NCI-H1417 treated with DMSO at 0.1 percent for 48 hours (cell line): ENCODE measurements at places on chromosomes 4 and X.

- no peak for DNase-seq
These were observed 2.8 kb downstream of the CMC4 start for GRCh38 chrX:155068165-155068564.

- DNase-seq: no peak
These were observed 84.0 kb upstream of the TBC1D9 start for GRCh38 chr4:140839888-140840790.

DNA sequence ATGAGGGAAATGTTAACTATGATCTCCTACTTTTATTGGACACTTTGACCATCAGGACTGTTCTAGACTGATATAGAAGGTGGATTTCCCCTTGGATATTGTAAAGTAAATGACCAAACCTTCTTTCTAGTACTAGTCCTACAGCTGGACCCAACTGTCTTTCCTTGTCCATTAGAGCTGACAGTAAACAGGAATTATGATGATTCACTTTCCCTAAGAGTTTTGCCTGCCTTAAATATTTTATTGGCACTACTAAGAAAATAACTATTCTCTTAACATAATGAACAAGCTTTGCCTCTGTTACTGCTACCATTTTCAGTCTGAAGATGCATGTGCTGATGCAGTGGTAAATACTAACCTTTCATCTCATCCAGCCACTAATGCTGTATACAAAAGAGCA, 915.4 kb downstream of the CENPC start:
- DNase-seq: no peak

- no peak for DNase-seq
These were observed 522.2 kb downstream of the GLUD2 start for GRCh38 chrX:121569609-121570008.

- no peak for DNase-seq
These were observed 69.8 kb downstream of the PAPSS1 start for GRCh38 chr4:107650251-107650650.

DNA sequence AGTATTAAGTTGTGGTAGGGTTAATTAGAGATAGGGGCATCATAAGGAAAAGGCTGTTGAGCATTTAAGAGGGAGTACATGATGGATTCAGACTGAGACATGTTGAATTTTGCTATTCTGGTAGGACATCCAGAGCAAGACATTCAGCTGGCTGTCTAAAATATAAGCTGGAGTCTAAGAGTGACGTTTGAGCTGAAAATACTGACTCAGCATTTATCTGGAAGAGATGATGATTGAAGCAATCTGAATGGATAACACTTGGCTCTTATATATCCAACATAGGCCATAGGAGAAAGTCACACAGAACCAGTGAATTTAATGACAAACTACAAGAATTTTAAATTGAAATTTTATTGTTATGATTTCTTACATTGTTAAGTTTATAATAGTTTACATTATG, 114.3 kb downstream of the CENPC start:
- no peak for DNase-seq

GRCh38 chr4:15912236-15912635, 26.3 kb downstream of the FGFBP1 start:
- DNase-seq: no peak

DNA sequence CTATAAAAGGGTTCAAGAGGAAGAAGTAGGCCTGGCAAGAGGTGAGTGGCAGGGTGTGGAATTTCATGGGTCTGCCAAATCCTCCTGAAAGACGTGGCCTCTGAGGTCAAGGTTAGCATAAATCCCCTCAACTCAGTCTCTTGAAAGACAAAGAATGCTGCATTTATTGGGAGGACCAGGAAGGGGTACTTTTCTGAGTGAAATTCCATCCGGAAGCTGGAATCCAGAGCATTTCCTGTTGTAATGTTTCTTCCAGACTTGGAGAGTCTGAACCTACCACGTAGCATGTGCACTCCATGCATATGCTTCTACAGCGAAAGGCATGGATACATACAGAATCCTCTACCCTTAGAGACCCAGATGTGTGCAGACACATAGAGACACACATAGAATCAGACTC, 13.4 kb upstream of the FGD1 start:
- DNase-seq: no peak

DNA sequence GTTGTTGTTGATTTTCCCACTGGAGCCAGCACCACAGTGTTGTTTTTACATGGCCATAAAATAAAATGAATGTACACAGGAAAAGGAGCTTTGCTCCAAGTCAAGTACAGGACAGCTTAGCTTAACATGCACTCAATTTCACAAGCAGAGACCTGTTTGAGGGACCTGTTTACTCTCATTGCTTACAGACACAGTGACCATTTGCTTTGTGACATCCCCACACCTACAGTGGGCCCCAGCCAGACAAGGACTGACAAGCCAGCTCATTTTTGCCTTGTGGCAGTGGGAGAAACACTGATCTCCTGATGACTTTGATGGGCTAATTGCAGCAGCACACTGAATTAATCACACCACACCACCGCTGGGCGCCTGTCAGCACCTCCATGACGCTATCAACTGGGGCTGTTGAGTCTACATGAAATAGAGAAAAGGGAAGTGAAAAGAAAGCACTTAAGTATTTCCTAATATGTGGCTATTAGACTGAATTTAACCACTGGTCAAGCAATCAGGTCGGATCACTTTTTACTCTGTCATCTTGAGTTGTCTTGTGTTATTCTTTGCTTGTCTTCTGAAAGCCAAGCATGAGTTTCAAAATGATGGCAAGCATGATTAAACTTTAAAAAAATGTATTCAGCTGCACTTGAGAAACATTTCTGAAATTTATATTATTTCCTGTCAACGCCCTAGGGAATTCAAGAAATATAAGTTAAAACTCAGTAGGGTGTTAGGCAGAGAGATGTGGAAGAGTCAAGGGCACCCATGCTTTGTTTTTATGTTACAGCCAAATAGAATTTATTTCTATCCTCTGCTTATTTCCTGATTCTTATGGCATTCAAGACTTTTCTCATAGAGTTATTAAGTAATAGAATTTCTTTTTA, 557.7 kb downstream of the RAB28 start:
- peak; percentile 48 for DNase-seq

DNA sequence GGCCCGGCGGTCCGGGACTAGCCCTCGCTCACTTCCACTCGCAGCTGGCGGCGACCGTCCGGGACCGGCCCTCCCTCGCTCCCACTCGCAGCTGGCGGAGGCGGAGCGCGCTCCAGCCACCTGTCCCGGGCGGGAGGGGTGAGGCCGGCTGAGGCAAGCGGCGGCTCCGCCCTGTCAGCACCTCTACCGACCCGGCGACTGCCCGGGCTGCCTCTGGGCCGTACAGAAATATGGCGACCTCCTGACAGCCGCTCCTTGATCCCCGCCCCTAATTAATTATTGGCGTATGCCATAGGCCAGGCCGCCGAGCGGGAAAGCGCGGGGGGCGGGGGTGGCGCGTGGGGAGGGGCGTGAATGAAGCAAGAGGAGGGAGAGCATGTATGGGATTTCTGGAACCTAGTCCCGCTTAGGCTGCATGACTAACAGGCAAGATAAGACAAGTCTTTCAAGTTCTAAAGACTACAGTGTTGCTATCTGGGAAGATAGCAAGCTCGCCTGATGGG, at the start of gene MORC4:
MORC4 (minus strand) TSS at position 200 of the 503 bp plus-strand sequence. CDS start 243 bp downstream, outside the sequence.
- peak; percentile 23 for DNase-seq

- no peak for DNase-seq
These were observed 91.3 kb downstream of the MFAP3L start for GRCh38 chr4:169934794-169935429.

DNA sequence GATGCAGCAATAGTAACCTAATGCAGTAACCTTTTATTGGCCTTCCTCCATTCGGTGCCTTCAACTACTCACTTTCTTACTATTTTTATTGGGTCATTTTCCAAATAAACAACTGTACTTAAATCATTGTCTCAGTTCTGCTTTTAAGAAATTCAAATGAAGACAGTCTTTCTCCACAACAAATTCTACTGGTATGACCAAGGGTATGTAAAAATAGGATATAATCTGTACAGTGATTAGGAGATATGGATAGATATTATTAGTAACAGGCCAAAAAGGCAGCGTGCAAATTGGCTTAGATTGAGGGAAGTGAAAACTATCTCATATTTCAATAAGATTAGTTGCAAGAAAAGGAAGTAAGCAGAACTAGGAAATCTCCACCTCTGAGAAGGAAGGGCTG, 177.4 kb upstream of the PPP1R2C start:
- DNase-seq: no peak

GRCh38 chr4:82885410-82885809, 5.5 kb downstream of the SEC31A start:
- DNase-seq: no peak

DNA sequence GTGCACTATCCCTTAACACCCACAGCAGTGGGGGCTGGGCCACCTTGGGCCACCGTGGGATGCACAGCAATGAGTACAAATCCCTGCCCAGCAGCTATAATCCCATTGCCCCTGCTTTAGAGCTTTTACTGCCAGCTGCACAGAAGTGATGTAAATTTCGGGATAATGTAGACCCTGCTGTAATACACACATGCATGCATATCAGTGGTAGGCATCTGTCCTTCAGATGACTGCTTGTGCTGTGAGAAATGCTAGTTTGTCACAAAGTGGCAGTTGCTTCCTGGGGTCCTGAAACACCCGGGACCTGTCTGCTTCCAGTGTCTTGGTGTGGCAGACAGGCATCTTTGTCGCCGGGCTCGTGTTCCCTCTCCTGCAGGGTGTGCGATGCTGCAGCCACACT, 14.1 kb downstream of the NSG1 start:
- no peak for DNase-seq

DNA sequence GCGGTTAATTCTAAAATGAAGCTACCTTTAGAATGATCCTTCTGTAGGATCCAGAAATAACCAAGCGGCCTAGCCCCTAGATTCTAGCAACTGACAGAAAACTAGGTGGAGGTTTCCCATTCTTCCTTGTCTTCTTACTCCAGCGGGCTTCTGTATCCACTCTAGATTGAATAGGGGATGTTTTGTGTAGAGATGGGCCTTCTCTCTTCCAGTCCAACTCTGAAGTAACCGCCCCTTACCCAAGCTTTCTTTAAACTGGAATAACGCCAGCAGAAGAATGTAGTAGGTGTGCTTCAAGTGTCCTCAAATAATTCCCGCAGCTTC, 386 bp upstream of the TMEM184C start:
- DNase-seq: no peak

DNA sequence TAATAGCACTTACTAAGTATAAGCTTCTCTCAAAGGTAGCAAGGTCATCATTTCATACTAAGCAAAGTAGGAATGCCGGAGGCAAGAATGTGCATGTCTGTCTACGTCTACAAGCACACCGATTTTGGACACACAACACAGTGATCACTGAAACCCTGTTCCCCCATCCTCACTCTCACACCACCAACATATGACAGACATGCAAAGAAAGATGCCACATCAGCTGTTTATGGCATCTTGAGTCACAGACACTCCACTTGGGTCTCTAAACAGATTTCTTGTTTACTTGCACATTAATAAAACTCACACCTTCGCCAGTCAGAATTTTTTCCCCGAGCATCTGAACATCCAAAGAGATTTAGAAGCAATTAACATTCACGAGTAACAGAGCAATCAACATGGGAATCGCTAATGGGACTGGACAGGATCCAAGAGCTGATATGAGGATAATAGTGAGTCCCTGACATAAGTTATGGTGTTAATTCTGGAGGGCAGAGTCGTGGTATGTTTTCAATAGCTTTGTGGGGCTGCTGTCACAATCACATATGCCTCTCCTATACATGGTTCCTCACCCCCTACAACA, 324.1 kb downstream of the DHX15 start:
- DNase-seq: no peak

DNA sequence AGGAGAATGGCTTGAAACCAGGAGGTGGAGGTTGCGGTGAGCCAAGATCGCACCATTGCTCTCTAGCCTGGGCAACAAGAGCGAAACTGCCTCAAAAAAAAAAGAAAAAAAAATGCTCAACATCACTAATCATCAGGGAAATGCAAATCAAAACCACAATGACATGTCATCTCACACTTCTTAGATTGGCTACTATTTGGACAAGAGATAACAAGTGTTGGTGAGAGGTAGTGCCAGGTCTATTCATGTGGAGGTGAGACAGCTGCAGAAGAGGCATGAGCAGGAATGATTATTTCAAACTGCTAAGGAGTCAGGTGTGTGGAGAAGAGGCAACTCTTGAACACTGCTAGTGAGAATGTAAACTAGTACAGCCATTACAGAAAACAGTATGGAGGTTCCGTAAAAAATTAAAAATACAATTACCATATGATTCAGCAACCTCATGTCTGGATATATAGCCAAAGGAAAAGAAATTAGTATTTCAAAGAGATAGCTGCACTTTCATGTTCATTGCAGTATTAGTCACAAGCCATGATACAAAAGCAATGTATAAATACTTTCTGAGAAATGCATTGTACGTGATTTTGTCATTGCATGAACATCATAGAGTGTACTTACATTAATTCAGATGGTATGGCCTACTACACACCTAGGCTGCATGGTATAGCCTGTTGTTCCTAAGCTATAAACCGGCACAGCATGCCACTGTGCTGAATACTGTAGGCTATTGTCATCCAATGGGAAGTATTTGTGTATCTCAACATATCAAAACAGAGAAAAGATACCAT, 75.3 kb downstream of the TMEM144 start:
- no peak for DNase-seq

GRCh38 chr4:98586962-98587354, 71.5 kb downstream of the TSPAN5 start:
- DNase-seq: no peak

DNA sequence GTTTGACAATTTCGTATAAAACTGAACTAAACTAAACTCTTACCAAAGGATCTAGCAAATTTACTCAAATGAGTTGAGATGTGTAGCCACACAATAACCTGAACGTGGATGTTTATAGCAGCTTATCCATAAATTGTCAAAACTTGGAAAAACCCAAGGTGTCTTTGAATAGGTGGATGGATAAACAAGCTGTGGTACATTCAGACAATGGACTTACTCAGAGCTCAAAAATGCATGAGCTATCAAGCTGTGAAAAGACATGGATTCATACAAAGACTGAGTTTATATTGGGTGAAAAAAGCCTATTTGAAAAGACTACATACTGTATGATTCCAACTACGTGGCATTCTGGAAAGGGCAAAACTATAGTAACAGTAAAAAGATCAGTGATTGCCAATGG, 69.5 kb downstream of the LARP1B start:
- DNase-seq: no peak

DNA sequence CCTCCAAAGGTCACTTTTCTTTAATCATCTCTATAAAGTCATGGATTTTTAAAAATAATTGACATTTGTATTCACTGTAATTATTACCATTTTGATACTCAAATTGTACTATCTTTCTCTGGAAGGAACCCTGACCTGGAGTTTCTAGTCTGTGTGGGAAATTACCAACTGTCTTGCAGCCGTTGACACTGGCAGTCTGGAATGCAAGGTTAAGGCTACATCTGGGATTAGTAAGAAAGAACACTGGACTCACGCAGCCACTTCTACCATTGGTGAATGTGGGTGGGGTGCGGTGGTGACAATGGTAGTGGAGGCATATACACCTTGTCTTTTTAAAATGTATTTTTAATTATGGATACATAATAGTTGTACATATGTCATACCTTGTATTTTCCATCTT, 40.9 kb downstream of the EGF start:
- no peak for DNase-seq

GRCh38 chr4:178738026-178738425, 1295.8 kb upstream of the AGA start:
- no peak for DNase-seq

GRCh38 chrX:145405012-145405411, 157.7 kb downstream of the SPANXN1 start:
- no peak for DNase-seq

GRCh38 chr4:60805500-60806313, 394.4 kb upstream of the ADGRL3 start:
- no peak for DNase-seq

GRCh38 chr4:111228396-111228795, 605.5 kb upstream of the PITX2 start:
- no peak for DNase-seq
